Ecto neural progenitor cell (in vitro differentiated cells): ENCODE measurements at places on chromosomes 4 and X.

- DNase-seq, result no peak
Observed at GRCh38 chr4:180695851-180696250, 1547.4 kb upstream of the TENM3 start.

DNA sequence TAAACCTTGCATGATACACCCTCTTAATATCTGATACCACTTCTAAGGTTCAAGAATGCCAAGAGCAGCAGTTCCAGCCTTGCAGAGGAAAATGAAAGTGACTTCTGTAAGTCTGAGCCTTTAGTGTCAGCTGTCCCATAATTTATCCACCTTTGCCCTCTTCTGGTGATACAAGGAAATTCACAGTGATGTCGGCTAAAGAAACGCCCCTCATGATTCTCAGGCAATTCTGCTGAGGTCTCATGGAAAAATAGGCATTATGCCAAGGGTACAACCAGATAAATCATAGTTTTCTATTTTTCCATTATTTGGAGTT is 172.2 kb upstream of the CXCL13 start:
- peak; percentile 50 for DNase-seq

GRCh38 chrX:2652106-2652505 is 39.0 kb upstream of the CD99 start:
- no peak for DNase-seq

DNA sequence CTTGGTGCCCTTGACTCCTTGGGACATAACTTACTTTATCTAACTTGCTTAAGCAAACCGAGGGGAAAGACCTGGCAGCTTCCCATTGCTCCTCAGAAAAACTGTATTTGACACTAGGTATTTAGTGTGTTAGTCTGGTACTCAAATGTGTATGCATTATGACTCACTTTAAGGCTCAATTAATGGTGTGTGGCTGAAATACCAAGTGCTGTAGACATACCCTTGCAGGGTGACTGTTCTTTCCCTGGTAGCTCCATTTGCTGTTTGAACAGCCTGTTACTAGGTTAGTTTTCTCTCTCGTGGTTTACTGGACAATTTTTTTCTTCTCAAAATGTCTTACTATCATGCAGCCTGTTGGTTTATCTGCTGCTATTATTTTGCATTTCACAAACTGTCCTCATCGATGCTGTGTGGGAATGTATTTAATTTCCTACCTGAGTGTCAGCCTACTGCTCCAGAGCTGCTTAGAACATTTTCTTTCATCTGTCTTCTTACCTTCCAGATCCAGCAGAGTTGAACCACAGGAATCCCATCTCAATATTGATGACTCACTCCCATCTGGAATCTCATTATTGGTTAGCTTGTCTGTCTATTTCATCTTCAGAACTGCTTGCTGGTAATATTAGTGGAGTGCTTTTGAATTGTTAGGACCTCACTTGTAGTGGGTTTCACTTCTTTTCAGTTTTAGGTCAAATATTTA is 158.0 kb upstream of the FAT1 start:
- DNase-seq, result no peak

DNA sequence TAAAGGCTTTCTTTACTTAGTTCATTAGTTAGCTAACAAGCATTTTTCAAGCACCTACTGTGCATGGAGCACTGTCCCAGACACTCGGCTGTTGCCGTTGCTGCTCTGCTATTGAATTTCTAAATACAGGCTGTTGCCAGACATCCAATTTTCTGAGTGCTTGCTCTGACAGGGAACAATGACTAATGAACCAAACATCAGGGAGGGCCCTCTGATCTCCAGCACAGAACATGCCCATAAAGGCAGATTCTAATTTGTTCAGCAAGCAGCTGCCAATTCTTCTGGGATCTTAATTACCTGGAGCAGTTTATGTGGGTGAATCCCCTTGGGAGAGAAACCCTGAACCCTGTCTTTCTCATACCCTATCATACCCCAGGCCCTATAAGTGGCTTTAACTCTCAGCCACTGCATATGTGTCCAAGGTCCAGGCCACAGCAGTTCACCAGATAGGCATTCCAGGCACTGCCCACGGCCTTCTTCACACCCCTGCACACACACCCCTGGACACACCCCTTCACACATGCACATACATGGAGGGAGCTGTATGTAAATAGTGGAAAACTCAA is 27.9 kb downstream of the TSC22D3 start:
- no peak for DNase-seq

DNA sequence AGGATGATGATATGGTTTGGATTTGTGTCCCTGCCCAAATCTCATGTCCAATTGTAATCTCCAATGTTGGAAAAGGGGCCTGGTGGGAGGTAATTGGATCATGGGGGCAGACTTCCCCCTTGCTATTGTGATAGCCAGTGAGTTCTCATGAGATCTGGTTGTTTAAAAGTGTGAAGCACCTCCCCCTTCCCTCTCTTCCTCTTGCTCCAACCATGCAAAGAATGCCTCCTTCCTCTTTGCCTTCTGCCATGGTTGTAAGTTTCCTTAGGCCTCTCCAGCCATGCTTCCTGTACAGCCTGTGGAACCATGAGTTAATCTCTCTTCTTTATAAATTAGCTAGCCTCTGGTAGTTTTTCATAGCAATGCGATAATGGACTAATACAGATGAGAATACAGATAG is 19.7 kb upstream of the ALG13 start:
- DNase-seq, result no peak

DNA sequence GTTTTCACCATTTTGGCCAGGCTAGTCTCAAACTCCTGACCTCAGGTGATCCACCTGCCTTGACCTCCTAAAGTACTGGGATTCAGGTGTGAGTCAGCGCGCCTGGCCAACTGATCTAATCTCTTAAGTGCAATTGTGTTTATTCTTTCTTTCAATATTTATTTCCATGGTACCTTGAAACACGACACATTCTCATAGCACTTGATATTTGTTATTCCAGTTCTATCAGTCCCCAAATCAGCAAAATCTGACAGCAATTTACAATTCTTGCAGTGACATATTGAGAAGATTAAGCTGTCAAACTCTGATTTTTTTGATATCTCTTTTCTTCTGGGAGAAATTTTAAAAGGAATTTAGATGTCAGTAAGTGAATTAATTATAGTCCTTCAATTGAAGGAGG is 218.1 kb upstream of the FAT4 start:
- DNase-seq, result no peak

- no peak for DNase-seq
Observed at GRCh38 chrX:107936434-107936730, 45.8 kb downstream of the TEX13B start.

DNA sequence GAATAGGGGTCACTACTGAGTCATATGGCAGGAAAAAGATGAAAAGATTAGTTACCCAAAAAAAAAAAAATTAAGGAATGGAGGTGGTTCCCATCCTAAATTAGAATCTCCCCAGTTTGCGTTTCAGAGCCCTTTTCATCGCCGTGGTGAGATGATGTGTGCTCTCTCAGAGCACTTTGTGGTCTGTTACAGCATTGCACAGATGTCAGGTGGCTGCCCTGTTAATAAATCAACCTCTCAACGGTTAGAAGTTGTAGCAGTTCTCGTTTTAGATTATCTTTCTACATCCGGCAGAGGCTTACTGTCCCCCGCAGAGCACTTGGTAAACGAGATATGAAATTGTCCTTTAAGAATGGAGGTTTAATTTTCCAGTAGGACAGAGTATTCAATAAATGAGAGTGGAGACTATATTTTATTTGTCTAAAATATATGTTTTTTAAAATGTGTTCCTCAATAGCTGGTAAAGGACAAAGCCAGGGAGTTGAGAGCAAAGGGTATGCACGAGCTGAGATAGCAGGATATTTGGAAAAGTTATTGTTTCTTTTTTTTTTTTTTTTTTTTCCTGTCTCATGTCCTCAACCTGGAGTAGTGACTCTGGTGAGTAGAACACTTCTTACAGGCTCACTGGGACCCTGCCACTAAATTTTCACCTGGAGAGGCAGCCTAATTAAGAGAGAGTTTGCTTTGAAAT is 26.9 kb downstream of the AFF1 start:
- no peak for DNase-seq
